ENCODE measurements at places on chromosomes 2 and 18.

GRCh38 chr2:23291239-23291638 lies 93.7 kb upstream of the KLHL29 start:
- no peak for DNase-seq

- DNase-seq, result no peak
Observed at GRCh38 chr2:54772110-54772509, 48.6 kb downstream of the EML6 start.

DNA sequence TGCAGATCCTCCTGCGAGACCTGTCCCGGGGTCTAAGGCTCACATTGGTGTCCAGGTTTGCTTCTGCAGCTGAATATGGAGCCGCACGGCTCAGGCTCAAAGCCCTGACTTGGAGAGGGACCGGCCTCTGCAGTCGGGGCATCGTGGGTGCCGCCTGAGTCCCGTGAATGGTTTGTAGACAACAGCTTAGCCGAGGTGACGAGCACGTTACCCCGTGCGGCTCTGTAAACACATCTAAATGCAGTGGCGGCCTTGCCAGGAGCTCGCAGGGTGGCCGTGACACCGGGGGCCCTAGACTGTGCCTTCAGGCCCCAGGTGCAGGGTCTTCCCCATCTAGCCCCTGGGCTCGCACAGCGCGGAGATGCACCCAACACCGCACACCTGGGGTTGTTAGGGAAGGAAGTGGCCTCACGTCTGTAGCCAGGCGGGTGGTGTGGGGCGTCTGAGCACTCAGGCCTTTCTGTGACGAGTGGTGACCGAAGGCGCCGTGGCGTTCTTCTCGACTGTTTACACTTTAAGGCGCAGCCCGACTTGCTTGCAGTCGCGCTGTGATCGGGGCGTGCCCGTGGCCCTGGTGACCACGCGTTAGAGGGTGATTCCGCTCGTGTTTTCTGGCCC lies 91.6 kb downstream of the NFATC1 start:
- DNase-seq, result no peak

- DNase-seq, result no peak
Observed at GRCh38 chr2:195257979-195258378, 399.0 kb upstream of the SLC39A10 start.

GRCh38 chr2:56682397-56682760 lies 498.6 kb downstream of the CCDC85A start:
- DNase-seq, result no peak

DNA sequence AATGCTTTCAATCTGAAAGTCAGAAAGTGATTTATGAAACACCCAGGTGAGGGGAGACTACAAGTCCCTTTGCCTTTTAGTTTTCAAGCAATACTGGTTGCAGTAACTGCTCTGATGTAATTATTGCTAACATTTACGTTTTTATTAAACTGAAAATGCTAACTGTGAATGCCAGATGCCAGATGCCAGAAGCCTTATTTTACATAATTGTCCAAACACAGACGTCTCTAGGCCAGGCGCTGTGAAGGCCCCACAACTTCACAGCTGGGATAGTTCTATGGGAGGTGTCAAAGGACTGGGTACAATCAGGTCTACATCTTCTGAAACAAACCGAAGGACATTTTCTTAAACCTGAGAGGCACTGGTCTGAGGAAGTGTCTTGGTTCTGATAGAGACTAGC lies 27.5 kb upstream of the MSGN1 start:
- DNase-seq, result no peak

DNA sequence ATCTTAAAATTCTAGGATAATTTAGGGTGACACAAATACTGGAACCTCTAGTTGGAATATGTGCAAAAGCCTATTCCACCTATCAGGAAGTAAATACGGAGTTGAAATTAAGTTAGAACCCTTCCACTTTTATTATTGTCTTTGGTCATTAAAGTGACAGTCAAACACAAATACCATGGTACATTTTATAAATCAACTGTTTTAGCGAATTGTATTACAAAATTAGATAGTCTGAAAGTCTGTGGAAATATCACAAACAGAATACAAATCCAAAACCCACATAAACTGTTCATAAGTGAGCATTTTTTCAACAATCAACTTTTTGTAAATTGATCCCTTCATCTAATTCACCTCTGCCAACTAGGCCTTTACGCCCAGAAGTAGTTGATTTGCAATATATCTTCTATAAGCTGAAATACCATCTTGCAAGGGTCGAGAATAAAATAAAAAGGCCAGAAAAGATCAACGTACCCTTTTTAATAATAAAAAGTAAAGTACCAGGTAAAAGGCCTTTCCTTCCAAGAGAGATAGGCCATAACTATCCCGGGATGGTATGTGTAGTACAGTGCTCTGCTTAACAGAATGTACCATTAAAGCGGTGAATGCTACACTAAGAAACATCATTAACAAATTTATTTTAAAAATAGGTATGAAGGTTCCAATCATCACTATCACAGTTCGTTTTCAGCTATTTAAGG lies 1.3 kb downstream of the USP34 start:
- no peak for DNase-seq

GRCh38 chr18:7600036-7600435 lies 32.9 kb downstream of the PTPRM start:
- DNase-seq, result no peak

- DNase-seq, result no peak
Observed at GRCh38 chr2:44801289-44801840, 140.1 kb upstream of the SIX3 start.

- DNase-seq, result no peak
Observed at GRCh38 chr2:104487366-104487765, 366.5 kb upstream of the POU3F3 start.

GRCh38 chr2:174972924-174973323 lies 32.3 kb downstream of the CHN1 start:
- DNase-seq, result no peak

- DNase-seq, result no peak
Observed at GRCh38 chr2:201852462-201852861, 46.1 kb downstream of the CDK15 start.

DNA sequence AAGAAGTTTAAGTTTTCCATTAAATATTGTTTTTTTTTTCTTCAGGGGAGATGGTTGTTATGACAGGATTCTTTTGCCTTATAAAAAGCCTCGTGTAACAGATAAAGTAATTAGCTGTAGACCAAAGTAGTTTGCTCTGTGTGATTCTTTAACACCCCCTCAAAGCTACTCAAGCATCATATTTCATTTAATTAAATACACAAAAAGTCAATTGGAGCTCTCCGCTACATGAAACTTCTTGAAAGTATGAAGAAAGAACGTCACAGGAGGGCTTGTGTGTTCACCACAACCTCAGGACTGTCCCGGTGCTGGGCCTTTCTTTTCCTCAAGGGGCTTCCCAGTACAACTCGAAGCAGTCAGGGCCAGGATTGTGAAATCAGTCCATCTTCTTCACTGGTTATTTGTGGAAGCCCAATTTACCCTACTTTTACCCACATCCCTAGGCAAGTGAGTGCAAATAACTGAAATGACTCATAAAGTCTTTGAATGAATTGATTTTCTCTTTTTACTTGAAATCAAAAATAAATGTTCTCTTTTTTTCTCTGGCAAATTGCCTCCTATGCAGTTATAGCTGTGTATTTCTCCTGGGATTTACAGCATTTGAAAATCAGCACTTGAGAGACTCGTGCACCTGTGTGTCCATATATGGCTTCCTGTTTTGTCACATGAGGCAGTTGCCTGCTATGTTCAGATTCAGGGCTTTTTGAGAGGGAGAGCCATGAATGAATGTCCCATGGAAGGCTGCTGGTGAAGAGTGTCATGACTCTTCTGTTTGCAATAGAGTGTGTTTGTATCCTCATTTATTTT lies 48.6 kb downstream of the LINC00305 start:
- no peak for DNase-seq

DNA sequence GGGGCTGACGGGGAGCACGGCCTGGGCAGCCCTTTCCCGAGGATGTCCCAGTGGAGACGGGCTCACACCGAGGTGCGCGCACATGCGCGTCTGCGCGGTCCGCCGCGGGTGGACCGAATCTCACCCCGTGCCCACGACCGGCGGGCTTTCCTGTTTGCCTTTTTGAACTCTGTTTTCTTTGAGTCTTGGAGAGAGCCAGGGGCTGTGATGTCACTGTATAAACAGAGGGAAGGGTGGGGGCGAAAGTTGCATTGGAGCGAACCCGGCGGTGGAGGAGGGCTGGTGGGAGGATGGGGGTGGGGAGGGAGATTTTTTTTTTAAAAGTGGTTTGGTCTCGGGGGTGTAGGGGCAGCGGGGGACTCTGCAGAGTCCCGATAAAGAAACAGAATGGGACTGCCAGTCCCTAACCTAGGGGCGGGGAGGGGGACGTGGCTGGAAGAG lies 141.2 kb upstream of the CTAGE1 start:
- no peak for DNase-seq

DNA sequence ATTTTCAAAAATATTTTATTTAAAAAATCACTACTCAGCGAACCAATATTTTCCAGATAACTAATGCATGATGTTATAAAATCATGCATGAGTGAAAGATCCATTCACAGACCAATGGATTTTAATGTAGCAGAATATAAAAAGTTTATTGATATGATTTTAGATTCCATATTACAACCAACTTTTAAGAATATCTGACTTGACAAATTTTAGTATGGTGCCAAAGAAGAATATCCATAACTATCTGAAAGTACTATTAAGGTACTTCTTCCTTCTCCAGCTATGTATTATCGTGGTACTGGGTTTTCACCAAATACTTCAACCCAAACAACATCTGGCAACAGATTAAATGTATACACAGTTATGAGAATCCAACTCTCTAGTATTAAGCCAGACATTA lies 99.9 kb upstream of the NOSTRIN start:
- DNase-seq, result no peak

DNA sequence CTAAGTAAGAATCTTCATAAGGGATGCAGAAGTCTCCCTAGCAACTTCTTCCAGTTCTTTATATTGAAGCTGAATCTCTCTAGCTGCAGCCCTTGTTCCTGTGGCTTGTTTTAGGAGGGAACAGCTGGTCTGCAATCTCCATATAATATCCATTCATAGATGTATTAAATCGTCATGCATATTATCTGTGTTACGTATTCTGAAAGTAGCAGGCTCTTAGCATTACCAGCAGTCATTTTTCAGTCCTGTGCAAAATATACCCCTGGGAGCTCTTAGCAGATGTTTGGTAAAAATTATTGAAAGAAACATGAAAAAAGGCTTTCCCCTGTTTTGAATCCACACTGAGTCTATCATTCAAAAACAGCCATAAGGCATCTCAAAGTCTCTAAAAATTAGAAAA lies 385.3 kb downstream of the IRS1 start:
- DNase-seq, result no peak
